Lung (tissue), 17 donors: ENCODE measurements at places on chromosomes 6 and 20. TPM values are rescaled to one million over a fixed set of nuclear protein-coding genes. Genes with fewer than 3 reads are reported as not detected.

- no peak for DNase-seq
These were observed 32.5 kb upstream of the PRND start for GRCh38 chr20:4689220-4689619.

- DNase-seq: no peak
These were observed 82.2 kb downstream of the CDYL start for GRCh38 chr6:4858194-4859015.

DNA sequence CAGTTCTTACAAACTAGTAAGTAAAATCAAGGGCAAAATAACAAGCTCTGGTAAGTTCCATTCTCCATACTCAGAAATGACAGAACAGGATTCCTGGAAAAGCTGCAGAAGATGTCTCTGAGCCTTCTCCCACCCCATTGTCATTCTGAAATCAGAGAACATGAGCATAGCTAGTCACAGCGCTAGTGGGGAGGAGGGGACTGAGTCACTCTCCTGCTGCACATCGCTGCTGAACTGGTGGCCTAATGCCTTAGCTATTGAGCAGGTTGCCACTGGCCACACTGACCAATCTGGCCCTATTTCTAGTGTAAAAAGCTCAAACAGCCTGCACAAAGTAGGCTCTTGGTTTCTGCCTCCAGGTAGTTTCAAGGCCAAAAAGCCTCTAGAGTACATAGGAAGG, 26.1 kb upstream of the RIPPLY2 start:
- no peak for DNase-seq

- no peak for DNase-seq
These were observed 27.6 kb downstream of the SSR1 start for GRCh38 chr6:7285416-7285815.

Gene ADTRP
- polyA plus RNA-seq: 3.9 TPM

- no peak for DNase-seq
These were observed 152.6 kb downstream of the TBC1D7 start for GRCh38 chr6:13175759-13176158.

Gene LY86
- 12.4 TPM for polyA plus RNA-seq

GRCh38 chr6:15429141-15430110, 183.6 kb downstream of the JARID2 start:
- no peak for DNase-seq

GRCh38 chr20:37931153-37931922, 28.4 kb downstream of the VSTM2L start:
- no peak for DNase-seq

Gene ZFP64
- polyA plus RNA-seq: 3.1 TPM

- DNase-seq: no peak
These were observed 43.2 kb upstream of the PLCB4 start for GRCh38 chr20:9025643-9026042.

- no peak for DNase-seq
These were observed 341.6 kb upstream of the NRSN1 start for GRCh38 chr6:23784301-23784919.

- DNase-seq: peak; percentile 42
These were observed 91.9 kb upstream of the TMEM30A start for GRCh38 chr6:75376347-75377024.

DNA sequence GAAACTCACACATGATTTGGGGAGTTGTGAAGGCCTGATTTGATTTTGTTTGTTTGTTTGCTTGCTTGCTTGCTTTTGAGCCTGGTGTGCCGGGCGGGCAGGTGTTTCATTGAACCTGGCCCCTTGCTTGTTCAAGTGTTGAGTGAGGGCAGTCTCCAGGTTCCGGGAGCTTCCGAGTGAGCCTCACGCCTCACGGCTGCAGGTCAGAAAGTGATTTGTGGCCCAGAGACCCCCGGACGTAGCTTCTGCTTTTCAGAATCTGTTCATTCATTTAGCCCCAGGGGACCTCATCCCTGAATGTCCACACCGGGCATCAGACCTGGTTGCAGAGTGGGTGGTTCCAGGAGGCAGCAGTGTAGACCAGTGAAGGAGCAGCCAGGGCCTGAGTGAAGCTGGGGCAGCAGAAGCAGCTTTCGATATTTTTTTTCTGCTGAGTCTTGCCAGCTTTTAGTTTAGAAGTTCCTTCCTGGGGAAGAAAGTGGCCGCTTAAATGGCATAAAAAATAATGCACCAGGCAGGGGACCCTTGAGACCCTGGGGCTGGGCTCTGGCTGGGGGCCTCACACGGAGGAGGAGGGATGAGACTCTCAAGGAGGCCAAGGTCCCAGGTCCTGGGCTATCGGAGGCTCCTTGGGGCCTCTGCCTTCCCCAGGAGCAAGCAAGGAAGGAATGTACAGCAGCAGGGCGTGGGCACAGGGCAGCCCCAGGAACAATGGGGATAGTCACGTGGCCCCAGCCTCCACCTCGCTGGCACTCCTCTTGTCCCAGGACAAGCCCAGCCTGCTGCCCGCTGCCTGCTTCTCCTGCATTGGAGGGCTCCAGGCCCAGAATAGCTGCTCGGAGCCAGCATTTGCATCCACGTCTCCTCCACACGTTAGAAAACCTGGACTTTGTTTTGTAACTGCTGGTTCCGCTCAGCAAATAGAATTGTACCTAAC, 89.2 kb upstream of the BHLHE23 start:
- no peak for DNase-seq

- peak; percentile 50 for DNase-seq
These were observed 131.3 kb downstream of the HACE1 start for GRCh38 chr6:104728448-104728847.

Gene CST4
- not detected for polyA plus RNA-seq

Gene LY6G6D
- polyA plus RNA-seq: not detected

DNA sequence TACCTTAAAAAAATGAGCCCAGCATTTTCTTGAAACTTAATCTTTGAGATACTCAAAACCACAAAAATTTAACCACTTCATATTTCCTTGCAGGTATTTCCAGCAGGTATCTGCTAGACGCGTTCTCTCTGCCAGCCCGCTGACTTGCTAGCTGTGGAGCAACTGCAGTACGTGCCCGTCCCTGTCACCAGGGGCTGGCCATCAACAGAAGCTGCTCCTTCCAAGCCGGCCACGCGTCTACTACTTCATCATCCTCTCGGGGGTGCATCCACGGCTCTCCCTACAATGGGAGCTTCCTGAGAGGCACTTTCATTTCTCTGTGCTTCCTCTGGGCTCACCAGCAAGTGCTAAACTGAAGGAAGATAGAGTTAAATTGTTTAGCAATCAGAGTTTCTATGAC, 132.4 kb downstream of the DTNBP1 start:
- no peak for DNase-seq

DNA sequence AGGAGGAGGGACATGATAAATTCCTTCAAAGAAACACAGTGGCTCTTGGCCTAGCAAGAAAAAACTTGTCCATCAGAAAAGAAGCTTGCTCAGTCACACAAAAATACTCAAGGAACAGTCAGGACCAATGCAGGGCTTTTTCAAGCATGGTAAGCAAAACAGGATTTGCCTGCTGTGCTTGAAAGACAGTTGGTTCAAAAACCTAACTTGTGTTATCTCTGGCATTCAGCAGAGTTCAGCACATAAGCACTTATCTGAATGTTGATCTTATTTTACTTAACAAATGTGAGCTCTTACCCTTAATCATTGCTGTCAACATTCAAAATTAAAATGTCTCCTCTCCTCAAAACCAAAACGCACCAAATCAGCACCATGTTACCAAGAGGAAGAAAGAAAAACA, 38.3 kb downstream of the ATG5 start:
- no peak for DNase-seq

DNA sequence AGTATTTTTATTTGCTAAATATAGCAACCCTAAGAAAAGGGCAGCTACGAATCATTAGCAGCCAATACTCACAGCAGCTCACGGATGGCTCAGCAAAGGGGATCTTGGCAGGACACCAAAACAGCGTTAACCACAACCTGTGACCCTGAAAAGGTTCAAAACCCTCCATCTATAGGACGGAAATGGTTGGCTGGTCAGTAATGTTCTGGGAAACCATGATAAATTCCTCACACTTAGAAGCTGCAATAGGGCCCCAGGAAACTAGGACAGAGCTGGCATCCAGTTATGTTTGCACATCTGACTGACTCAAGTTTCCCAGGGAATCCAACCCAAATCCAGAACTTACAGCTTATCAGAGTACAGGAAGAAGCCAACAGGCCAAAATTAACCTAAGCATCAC, 30.9 kb upstream of the PTPRT start:
- DNase-seq: peak; percentile 68

GRCh38 chr6:42028234-42029061, 21.9 kb upstream of the TAF8 start:
- DNase-seq: no peak

DNA sequence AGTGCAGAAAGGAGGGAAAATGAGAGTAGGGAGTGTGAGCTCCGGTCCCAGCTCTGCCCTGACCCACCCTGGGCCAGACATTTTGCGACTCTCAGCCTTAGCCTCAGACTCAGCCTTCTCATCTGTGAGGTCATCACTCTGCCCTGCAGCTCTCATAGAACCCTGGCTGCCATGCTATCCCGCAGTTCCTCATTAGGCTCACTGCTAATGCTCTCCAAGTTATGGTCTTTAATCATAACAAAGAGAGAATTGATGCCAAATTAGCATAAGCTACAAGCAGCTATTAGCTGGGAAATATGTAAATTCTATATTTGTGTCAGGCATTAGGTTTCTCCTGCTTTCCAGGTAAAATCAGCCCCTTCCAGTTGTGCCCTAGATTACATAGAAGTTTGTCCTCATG, 46.5 kb upstream of the MLN start:
- no peak for DNase-seq

DNA sequence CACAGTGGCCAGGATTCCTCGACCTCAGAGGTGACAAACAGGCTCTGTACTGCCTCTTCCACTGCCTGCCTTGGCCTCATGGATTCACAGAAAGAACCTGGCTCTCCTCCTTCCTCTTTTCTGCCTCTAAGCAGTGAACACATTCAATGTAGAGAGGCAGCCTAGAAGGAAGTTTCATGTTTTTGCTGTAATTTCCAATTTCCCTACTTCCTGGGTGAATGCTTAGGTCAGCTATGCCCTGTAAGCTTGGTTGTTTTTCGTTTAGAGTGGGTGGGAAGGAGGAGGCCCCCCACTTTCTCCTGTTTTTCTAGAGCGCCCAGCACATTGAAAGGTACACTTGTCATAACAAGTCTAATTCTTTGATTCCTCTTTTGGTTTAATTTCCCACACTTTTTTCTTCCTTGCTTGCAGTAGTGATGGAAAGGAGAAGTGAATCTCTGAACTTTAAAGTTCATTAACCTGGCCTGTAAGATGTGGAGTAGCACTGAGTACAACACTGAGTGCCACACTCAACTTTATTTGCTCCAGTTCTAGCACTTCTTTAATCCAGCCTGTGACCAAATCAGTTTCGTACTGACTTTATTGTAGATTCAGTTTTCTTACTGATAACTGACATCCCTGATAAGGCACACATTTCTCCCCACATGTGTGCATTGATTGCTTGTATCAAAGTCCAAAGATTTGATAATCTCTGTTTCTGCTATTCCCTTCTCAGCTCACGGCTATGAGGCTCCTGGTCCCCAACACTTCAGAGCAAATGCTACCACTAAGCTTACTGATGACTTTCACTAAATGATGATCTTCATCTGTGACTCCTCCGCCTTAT, 100.0 kb upstream of the MAN1A1 start:
- DNase-seq: no peak

Gene THBS2
- polyA plus RNA-seq: 5.5 TPM

Gene BIRC7
- 0.57 TPM for polyA plus RNA-seq

Gene TGM3
- 0.41 TPM for polyA plus RNA-seq

DNA sequence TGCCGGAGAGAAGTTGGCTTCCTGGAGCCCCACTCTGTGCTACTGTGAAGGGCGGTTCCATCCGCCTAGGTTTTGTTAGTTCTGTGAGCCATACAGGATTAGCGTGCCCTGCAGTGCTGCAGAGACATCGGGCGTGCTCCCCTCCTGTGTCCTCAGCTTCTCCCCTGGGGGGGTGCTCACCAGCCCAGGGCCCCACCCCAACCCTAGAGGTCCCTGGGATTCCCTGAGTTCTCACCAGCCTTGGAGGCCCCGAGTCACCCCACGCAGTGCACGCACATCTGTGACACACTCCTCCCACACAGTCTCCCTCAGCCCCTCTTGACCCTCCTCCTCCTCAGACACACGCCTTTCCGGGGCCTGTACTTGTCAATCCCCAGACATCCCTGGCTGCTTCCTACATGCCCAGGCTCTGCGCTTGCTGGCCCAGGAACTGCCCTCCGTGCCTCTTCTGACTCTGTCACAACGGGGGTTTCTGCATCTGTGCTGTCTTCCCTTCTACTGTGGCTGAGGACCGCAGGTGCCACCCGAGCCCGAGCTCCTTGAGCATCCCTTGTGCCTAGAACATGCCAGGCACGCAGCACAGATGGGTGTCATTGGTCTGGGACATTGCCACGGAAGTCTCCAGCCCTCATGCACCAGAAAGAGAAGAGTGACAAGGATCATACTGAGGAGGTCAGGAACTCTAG, 123.2 kb upstream of the RPS6KA2 start:
- DNase-seq: no peak

GRCh38 chr6:145882121-145882531, 67.5 kb upstream of the FBXO30 start:
- no peak for DNase-seq
